ENCODE measurements at places on chromosomes 7 and 10.
A peak's percentile ranks its signal among the peaks of the same experiment; 100 is the strongest.

DNA sequence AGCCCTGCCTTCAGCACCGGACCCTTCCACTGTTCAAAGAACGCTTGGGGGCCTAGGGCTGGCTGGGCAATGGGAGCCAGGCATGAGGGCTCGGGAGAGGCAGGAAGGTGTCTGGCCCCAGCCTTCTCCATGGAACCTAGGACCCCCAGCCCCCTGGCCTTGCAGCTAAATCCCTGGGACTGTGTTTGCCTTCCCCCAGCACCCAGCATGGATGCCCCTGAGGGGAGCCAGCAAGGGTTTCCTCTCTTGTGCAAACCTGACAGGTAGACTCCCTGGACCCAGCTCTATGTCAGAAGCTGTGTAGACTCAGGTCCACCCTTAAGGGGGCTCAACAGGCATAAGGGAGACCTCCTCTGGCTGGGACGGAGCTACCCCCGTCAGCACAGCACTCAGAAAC, 288.0 kb downstream of the GRID1 start:
- DNase-seq, result no peak

DNA sequence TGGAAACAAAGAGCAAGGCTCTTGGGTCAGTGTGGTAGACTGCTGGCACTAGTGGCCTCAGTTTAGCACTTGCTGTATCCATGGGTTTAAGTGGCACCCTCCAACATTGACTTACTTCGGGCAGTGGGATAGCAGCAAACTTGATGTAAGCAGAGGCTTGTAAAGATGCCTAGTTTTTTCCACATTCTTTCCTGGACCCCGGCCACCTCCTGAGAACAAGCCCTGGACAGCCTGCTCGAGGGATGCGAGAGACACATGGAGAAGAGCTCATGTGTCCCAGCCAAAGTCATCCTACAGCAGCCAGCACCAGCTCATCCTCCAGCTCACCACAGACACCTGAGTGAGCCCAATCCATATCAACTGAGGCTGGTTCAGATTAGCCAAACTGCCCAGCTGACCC, 142.7 kb upstream of the PCBD1 start:
- no peak for DNase-seq

GRCh38 chr7:91089382-91089963, 174.8 kb upstream of the FZD1 start:
- peak; percentile 63 for DNase-seq

GRCh38 chr10:84522612-84523462, 194.4 kb downstream of the CCSER2 start:
- no peak for DNase-seq
